ENCODE measurements at places on chromosomes 11 and 22.

DNA sequence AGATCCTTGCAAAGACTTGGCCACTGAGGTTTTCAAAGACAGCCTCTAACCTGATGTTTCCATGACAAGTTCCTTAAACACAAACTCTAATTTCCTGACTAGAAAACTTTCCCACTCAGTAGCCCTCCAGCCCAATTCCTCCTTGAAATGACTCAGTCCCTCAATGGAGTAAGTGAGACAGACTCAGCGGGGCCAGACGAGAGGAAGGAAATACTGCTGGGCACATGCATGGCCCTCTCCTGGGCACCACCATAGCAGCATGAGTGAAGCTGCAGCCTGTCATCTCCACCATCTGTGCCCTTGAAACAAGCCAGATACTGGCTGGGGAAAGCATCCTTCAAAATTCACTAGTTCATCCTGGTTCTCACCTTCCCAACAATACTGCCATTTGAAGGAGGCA lies 76.2 kb upstream of the GDPD4 start:
- no peak for DNase-seq

DNA sequence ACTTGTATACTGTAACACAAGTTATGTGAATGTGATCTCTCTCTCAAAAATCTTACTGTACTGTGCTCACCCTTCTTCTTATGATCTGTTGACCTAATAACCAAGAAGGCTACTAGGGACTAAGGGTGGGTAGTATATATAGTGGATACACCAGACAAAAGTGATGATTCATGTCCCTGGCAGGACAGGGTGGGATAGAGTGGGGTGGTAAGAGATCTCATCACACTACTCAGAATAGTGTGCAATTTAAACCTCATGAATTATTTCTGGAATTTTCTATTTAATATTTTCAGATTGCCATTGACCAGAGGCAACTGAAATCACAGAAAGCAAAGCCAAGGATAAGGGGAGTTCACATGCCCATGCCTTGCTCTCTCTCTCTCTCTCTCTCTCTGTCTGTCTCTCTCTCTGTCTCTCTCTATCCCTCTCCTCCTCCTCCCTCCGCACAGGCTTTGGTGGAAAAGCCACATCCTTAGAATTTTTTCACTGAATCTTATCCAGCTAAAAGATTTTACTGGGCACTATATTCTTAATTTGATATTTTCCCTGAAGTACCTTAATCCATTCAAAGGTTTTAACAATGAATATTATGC lies 12.0 kb upstream of the STK33 start:
- no peak for DNase-seq

DNA sequence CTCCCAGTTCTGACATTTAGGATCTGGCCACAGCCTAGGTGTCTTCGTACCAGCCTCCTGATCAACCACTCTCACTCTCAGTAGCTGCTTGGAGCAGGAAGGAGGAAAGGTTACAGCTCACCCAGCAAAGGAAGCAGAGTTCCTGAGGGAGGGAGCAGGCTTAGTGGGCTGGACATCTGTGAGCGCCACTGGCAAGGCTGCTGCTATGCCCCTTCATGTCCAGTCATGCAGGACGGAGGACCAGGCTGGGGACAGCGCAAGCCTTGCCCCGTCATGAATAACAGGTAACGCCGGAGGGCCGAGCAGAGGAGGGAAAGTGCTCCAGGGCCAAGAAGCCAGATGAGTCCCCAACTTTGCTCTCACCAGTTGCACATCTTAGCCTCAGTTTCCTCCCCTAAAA lies 25.8 kb downstream of the TPST2 start:
- no peak for DNase-seq

- DNase-seq: no peak
These were observed 18.2 kb upstream of the GRAMD4 start for GRCh38 chr22:46602025-46602424.

DNA sequence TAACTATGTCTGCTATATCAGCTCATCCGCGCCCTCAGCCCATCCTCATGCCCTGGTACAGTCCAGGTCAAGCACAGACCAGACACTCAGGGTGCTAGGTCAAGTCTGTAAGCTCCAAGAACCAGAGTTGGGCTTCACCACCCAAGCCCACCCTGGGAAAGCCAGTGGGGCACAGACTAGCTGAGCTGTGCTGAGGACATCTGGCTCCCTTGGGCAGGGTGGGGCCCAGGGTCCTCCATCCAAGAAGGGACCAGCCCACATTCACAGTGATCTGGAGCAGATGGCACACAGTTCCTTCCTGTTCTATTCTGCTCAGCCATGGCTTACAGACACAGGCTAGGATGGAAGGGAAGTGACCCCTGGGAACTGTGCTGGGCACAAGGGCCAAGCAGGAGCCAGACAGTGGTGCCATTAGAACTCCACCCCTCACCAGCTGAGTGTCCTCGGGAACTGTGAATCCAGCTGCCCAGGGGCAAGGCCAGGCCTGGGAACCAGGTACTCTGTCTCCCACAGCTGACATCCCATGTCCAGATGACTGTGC lies 9.1 kb downstream of the P2RY6 start:
- DNase-seq: no peak

- DNase-seq: no peak
These were observed 22.5 kb upstream of the RTL6 start for GRCh38 chr22:44520465-44521094.

GRCh38 chr11:134742956-134743819 lies 331.1 kb upstream of the B3GAT1 start:
- DNase-seq: no peak

DNA sequence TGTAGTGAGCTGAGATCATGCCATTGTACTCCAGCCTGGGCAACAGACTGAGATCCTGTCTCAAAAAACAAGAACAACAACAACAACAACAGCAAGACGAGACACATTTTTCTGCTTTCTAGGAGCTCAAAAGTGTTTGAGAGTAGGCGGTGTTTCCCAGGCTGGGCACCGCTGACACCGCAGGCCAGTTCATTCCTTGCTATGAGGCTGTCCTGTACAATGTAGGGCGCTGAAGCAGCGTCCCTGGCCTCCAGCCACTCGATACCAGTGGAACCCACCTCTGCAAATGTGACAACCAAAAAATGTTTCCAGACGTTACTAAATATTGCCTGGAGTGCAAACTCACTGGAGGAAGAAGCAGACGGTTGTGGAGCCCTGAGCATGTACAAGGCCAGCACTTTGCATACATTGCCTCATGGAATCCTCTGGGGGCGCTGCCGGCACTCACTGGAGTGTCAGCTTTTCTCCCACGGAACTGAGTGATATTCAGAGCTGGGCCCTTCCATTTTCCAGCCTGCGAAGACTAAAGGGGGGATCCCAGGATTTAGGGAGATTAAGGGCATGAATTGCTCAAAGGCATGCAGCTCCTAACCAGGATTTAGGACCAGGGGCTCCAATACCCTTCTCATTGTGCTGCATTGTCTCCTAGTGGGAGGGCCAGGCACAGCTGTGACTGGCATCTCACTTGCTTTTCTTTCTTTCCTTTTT lies 5.8 kb upstream of the MIEF1 start:
- peak; percentile 18 for DNase-seq

GRCh38 chr22:50343541-50343935 lies 411 bp downstream of the PPP6R2 start:
- DNase-seq: no peak

DNA sequence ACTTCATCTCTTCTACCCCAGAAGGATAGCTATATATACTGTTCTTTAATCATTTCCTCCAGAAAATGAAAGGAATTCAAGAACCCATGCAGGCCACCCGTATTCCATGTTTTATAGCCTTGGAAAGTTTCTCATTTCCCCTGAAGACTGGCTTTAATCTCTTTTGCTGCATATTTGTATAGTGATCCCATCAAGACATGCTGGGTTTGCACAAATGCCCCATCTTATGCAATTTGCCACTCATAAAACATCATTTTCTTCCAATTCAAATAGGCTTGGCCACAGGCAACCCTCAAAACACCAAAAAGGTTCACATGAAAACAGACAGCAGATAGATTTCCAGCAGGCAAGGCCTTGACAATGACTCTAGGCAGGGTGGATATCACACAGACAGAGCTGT lies 28.3 kb upstream of the APOA1 start:
- no peak for DNase-seq

DNA sequence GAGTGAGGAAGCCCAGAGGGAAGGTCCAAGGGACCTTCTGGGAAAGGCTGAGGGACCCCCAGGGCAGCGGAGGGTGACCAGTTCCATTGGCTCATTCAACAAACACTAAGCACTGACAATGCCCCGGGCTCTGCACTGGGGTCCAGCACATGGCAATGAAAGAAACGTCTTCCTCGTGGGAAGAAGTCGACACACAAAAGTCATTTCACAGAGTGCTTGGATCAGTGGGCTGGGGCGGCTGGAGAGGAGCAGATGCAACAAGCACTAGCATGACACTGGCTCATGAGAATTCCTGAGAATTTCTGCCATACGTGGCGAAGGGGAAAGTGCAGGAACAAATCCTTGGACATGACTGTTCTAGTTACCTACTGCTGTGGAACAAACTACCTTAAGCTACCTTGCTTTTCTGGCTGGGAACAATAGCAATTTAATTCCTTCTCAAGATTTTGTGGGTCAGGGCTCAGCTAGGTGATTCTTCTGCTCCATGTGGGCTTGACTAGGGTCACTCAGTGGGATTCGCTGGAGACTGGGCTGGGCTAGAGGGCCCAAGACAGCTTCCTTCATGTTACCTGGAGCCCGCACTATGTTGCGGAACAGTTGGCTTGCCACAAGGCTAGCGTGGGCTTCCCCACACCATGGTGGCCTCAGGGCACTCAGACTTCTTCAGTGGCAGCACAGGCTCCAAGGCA lies 6.9 kb upstream of the STIP1 start:
- no peak for DNase-seq

DNA sequence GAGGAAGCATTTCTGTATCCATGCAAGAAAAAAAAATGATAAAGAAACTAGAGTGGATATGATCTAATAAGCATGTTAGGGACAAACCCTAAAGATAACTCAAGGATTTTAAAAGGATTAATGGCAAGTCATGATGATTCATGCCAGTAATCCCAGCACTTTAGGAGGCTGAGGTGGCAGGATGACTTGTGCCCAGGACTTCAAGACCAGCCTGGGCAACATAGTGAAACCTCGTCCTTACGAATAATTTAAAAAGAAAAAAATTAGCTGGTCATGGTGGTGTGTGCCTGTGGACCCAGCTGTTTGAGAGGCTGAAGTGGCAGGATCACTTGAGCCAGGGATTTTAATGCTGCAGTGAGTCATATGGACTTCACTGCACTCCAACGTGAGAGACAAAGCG lies 145.5 kb upstream of the BLID start:
- no peak for DNase-seq

DNA sequence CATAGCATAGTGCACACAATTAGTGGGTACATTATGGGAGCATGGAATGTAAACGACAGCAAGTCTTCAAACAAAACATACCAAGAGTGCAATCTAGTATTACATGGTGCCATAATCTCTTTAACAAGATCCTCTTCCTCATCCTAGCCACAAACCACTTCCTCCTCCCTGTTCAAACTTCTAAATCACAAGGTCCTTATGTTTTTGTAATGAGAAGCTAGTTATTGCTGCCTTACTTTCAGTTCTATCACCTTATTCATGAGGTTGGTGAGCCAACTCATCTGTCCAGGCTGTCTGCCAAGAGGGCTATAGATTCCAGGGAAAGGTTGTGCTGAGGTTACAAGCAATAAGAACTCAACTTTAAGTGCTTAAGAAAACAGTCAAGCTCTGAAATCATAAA lies 195.4 kb upstream of the ARHGAP20 start:
- DNase-seq: no peak

DNA sequence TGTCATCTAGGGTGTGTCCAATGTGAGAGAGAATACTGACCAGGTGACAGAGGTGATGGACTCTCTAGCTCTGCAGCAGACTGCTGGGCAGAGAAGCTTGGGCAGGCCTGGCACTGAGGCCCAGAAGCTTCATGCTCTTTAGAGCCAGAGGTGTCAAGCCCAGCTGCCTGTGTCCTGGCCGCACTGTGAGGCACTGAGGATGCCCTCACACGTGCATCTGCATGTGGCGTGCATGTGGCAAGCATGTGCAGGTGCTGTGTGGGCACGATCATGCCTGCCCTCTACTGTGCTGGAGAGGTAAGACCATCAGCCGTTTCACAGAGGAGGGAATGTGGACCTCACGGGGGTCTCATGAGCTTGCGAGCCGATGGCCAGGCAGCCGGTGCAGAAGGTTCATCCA lies 15.8 kb upstream of the TXNRD2 start:
- no peak for DNase-seq

DNA sequence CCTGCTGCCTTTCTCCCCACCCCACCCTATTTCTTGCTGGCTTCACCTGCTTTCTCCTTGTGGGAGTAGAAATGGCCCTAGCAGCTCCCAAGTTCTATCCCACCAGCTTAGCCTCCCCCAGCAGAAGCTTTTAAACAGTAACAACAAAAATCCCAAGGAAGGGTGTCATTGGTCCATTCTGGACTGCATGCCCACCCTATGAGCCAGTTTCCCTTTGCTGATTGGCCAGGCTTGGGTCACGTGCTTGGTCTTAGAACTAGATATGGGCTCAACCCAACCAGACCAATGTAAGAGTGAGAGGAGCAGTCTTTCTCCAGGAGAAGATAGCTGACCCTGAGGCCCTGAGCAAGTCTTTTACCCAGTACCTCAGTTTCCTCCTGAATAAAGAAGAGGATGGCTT lies 2.3 kb downstream of the MTFP1 start:
- DNase-seq: no peak

GRCh38 chr11:103031834-103032233 lies 60.1 kb downstream of the DCUN1D5 start:
- DNase-seq: no peak

DNA sequence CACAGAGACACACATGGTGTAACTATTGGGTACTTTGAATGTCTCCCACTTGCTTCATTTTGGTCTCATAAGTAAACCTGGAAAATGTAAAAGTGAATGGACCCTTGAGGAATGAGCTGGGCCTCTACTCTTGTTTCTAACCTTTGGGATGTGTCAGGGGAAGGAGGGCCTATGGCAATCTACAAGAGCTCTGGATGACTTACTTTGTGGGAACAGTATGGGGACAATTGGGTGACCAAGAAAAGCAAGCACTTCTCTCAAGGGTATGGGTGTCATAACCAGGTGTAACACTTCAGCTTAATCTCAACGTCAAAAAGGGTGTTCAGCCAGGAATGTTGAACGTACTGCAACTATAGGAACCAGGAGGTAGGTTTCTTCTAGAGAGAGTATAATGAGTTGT lies 144.0 kb downstream of the OPCML start:
- no peak for DNase-seq

DNA sequence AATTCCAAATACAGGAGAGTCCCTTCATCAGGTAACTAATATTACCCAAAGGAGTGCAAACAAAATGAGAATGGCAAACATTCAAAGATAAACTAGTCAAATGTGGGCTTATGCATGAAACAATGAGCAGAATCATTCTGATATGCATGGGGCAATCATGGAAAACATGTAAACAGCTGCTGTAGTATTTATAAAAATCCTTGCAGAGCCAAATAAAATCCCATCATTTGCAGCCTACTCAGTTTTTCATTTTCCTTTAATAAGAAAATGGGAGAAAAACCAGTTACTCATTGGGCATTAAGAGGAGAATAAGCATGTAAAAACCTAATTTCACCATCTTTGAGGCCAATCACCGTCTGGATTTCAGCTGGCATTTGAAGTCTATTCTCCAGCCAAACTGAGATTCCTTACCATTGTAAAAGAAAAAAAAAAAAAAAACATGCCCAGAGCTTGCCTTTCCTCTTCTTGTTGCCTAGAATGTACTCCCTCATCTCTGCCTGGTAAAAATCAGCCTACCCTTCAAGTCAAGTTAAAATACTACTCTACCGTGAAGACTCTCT lies 249.1 kb downstream of the TTC28 start:
- DNase-seq: no peak

GRCh38 chr11:39817241-39817640 lies 1642.2 kb downstream of the LRRC4C start:
- no peak for DNase-seq

GRCh38 chr11:88353835-88354496 lies 16.4 kb upstream of the CTSC start:
- DNase-seq: no peak

- no peak for DNase-seq
These were observed 17.9 kb downstream of the IFITM10 start for GRCh38 chr11:1732418-1733008.

All from stimulated activated CD8-positive, alpha-beta memory T cell treated with anti-CD3 and anti-CD28 coated beads, Interleukin-15, amount 100 ng/mL, for 4 hours (primary cell).